ENCODE measurements at places on chromosomes 4 and X. TPM values are rescaled to one million over a fixed set of nuclear protein-coding genes. Genes with fewer than 3 reads are reported as not detected.

DNA sequence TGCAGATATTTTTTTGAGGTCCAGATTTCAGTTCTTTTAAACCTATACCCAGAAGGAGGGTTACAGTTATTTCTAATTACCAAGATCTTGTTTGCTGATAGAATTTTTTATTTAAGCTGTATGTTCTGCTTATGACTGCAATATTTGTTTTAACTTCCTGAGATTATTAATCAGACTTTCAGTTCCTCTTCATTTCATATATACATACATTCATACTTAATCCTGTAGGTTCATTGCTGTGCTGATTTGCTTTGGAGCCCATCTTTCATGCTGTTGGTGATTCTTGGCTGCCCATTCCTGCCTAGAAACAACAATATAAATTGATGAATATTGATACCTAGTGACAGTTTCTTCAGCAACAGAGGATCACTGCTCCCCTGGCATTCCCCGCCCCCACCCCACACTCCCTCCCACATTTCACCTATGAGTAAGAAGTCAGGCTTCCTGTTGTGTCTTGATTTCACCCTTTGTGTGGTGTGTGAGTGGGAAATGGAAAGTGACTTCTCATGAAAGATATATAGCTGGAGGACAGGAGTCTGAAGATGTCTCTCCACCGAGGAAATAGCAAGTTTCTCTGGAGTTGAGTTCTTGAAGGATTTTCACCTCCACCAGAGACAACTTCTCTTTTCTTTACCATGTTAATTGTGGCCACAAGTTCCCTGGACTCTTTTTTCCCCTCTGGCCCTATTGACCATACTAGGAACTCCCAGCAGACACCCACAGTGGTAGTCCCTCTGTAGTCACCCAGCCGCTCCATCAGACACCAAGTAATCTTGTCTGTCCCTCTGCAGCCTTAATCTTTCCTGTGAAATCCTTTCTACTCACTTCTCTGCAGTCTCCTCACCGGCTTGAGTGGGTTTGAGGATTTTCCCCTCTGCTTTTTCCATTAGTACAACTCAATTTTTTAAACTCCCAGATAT, 118.4 kb downstream of the ASB9 start:
- no peak for DNase-seq
- no peaks in the 10 kb centered on the region for H3K4me1 ChIP-seq
- no peaks in the 10 kb centered on the region for H3K27me3 ChIP-seq
- no peak overlapping the region for H3K4me3 ChIP-seq
- H3K36me3 ChIP-seq: no peaks in the 10 kb centered on the region

DNA sequence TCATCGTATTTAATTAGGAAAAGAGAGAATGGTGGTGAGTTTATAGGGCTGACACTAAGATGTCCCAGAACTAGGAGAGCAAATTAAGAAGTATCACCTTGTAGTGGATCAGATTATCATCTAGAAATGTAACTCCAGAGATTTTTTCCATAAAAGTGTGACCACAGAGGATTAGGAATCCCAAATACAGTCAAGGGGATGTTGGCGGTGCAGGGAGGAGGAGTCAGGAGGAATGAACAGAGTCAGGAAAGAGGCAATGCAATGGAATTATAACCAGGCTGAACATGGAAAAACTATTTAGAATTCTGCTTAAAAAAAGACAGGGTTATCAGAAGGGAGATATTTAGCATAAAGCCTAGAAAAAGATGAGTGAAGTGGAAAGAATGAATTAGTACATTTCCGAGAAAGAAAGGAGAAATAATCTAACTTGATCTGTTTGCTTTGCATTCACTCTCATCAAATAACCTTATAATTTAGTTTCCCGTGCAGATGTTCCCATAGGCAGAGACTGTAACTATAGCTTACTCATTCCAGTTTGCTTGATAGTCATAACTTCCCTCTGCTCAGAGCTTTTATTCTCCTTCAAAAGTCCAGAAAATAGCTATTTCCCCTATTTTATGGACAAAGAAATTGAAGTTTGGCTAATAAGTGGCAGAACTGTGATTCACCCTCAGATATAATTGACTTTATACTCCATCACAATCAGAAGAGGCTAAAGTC, 56.4 kb downstream of the SCFD2 start:
- no peak for DNase-seq
- no peaks in the 10 kb centered on the region for H3K4me1 ChIP-seq
- H3K4me3 ChIP-seq: no peak overlapping the region
- H3K36me3 ChIP-seq: no peaks in the 10 kb centered on the region
- no peaks in the 10 kb centered on the region for H3K27me3 ChIP-seq

DNA sequence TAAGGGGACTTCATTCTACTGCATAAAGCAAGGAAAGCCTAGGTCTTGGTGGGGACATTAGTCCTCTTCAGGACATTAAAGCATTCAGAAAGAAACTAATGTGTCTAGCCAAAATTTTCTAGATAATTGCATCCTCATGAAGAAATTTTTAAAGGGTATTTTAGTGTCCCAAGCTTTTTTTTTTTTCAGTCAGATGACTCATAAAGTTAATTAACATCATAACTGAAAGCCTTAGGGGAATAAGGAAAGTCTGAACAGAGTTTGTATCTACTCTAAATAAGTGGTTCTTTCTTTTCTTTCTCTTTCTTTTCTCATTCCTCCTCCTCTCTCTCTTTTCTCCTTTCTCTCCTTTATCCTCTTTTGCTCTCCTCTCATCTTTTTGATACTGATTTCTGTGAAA, 202.4 kb downstream of the ADAMTS3 start:
- no peaks in the 10 kb centered on the region for H3K27me3 ChIP-seq
- DNase-seq: no peak
- H3K27ac ChIP-seq: no peak overlapping the region
- H3K4me1 ChIP-seq: no peaks in the 10 kb centered on the region
- H3K4me3 ChIP-seq: no peak overlapping the region

GRCh38 chrX:133989490-133989889, 4.1 kb upstream of the GPC3 start:
- H3K4me1 ChIP-seq: no peaks in the 10 kb centered on the region
- no peak overlapping the region for H3K27ac ChIP-seq
- H3K36me3 ChIP-seq: no peaks in the 10 kb centered on the region
- peaks cover 10% of the 10 kb centered on the region for H3K27me3 ChIP-seq
- no peak for DNase-seq

GRCh38 chrX:70445951-70446350, 1.3 kb downstream of the DLG3 start:
- H3K4me3 ChIP-seq: no peak overlapping the region
- H3K27ac ChIP-seq: no peak overlapping the region
- H3K27me3 ChIP-seq: peaks cover 20% of the 10 kb centered on the region
- no peaks in the 10 kb centered on the region for H3K36me3 ChIP-seq

The RRH gene
- not detected for total RNA-seq

GRCh38 chr4:171629182-171629581, 184.0 kb upstream of the GALNTL6 start:
- no peaks in the 10 kb centered on the region for H3K4me1 ChIP-seq
- no peaks in the 10 kb centered on the region for H3K36me3 ChIP-seq
- no peak overlapping the region for H3K27ac ChIP-seq

GRCh38 chr4:170090352-170091052, 746 bp upstream of the AADAT start:
- DNase-seq: no peak
- no peaks in the 10 kb centered on the region for H3K36me3 ChIP-seq
- no peaks in the 10 kb centered on the region for H3K4me1 ChIP-seq
- peak overlapping the region; percentile 51 for H3K4me3 ChIP-seq

GRCh38 chrX:154539077-154539476, 7.6 kb downstream of the G6PD start:
- no peaks in the 10 kb centered on the region for H3K27me3 ChIP-seq
- DNase-seq: no peak
- H3K4me3 ChIP-seq: no peak overlapping the region
- H3K4me1 ChIP-seq: no peaks in the 10 kb centered on the region
- no peak overlapping the region for H3K27ac ChIP-seq

- H3K27ac ChIP-seq: peak overlapping the region; percentile 77
- H3K4me3 ChIP-seq: no peak overlapping the region
- peaks cover 3% of the 10 kb centered on the region for H3K4me1 ChIP-seq
- DNase-seq: peak; percentile 56
- H3K27me3 ChIP-seq: no peaks in the 10 kb centered on the region
Observed at GRCh38 chr4:39621582-39621981, 17.1 kb downstream of the SMIM14 start.

The ZNF827 gene
- total RNA-seq: 19.7 TPM

DNA sequence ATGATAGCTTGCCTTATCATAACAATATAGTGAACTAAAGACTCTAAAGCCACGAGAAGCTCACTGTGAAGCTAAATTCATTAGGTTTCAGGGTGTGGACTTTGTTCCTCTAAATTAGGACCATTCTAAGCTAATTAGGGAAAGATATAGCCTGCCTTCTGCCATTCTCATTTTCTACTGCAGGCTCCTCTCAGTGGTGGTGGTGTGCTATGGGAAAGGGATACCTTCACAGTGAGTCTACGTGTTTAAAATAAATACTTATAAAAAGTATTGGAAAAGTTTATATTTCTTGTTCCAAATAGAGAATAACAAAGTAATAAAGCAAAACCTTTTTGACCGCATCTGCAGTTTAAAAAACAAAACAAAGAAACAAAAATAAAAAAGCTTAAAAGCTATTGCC, 327.7 kb downstream of the PAPSS1 start:
- no peaks in the 10 kb centered on the region for H3K36me3 ChIP-seq
- H3K4me3 ChIP-seq: no peak overlapping the region
- no peak for DNase-seq

The FREM3 gene
- total RNA-seq: 0.05 TPM

DNA sequence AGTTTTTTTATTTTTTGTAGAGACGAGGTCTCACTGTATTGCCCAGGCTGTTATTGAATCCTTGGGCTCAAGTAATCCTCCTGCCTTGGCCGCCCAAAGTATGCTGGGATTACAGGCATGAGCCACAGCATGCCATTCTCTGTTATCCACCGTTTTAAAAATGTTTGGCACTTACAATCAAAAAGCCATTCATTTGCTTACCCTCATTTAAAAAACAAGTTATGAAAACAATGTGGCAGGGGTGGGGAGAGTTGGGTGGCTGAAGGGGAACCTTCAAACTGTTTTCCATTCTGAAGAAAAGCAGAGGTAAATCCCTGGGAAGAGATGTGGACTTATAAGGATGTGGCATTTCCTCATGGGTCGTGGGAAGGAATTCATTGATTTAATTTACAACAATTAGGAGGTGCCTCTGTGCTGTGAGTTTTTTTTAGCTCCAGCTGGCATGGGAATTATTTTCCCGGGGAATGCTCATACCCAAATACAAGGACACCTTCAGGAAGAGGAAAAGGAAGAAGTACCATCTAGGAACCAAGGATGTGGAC, 103.5 kb downstream of the MID1 start:
- no peak overlapping the region for H3K27ac ChIP-seq
- no peak overlapping the region for H3K4me3 ChIP-seq
- no peaks in the 10 kb centered on the region for H3K27me3 ChIP-seq
- no peak for DNase-seq
- no peaks in the 10 kb centered on the region for H3K36me3 ChIP-seq

DNA sequence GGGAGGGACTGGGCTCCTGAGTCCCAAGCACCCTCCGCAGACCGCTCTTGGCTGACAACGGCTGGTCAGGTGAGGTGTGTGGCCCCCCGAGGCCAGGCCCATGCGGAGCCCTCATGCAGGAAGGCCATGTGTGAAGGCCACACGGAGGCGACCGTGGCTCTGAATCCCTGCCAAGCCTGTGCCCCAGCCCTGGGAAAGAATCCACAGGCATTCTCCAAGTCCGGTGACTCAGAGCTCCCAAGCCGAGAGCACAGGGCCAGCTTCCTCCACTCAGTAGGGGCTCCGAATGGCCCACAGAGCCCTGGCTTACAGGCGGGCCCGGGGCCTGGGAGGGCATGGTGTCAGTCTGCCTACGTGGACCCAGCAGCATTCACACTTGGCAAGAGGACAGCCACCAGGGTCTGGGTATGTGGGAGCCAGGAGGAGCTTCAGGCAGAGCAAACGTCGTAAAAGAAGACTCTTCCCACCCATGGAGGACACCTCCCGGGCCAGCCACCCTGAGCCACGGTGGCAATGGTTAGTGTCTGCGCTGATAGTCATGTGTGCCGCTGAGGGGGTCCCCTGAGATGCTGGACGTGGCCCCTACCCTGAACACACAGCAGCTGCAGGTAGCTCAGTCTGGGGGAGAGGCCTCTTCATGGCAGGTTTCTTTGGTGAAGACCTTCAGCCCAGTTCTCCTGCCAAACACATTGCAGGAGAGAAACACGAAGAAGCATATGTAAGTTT, 105.7 kb downstream of the PSAPL1 start:
- H3K4me1 ChIP-seq: no peaks in the 10 kb centered on the region
- H3K27me3 ChIP-seq: no peaks in the 10 kb centered on the region
- no peaks in the 10 kb centered on the region for H3K36me3 ChIP-seq
- DNase-seq: no peak
- no peak overlapping the region for H3K4me3 ChIP-seq

The CETN2 gene
- total RNA-seq: 19.0 TPM

The GIMD1 gene
- not detected for total RNA-seq

GRCh38 chrX:21153503-21153902, 220.7 kb upstream of the CNKSR2 start:
- H3K36me3 ChIP-seq: no peaks in the 10 kb centered on the region
- no peak for DNase-seq
- H3K27me3 ChIP-seq: no peaks in the 10 kb centered on the region

The SYTL4 gene
- total RNA-seq: 30.4 TPM

DNA sequence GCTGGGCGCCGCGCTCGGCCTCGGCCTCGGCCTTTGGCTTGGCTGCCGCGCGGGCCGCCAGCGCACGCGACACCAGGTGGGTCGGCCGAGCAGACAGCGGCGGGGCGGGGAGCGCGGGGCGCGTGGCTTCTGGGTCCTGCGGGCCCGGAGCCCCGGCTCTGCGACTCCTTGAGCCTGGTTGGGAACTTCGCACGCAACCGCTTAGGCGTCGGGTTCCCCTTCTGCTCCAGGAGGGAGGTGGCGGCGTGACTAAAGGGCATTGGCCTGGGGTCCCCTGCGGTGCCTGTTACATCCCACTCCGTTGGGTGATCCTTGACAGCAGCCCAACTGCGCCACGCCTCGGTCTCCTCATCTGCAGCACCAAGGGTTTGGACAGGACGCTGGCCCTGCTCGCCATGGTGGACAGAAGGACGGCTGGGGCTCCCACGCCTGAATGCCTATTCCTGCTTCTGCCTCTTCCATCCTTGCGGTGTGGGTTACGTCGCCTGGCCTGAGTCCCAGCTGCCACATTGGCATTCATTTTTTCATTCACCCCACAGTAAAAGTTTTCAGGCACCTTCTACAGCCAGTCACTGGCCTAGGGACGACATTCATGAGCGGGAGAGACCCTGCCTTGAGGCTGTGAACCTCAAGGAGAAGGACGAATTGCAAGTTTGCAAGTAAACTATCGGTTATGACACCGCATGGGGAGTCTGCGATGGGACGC, 631 bp downstream of the EVC start:
- H3K27me3 ChIP-seq: no peaks in the 10 kb centered on the region
- H3K4me3 ChIP-seq: peak overlapping the region; percentile 23
- DNase-seq: no peak
- H3K4me1 ChIP-seq: no peaks in the 10 kb centered on the region
- no peaks in the 10 kb centered on the region for H3K36me3 ChIP-seq

The SPP1 gene
- 11.6 TPM for total RNA-seq

GRCh38 chr4:152081024-152081423, 320.2 kb upstream of the GATB start:
- no peaks in the 10 kb centered on the region for H3K27me3 ChIP-seq
- H3K4me1 ChIP-seq: no peaks in the 10 kb centered on the region
- H3K27ac ChIP-seq: no peak overlapping the region
- H3K4me3 ChIP-seq: no peak overlapping the region
- DNase-seq: no peak
- no peaks in the 10 kb centered on the region for H3K36me3 ChIP-seq

- H3K4me3 ChIP-seq: no peak overlapping the region
- no peak for DNase-seq
- no peak overlapping the region for H3K27ac ChIP-seq
- no peaks in the 10 kb centered on the region for H3K36me3 ChIP-seq
Observed at GRCh38 chr4:173231916-173232315, 63.3 kb downstream of the GALNT7 start.

GRCh38 chr4:27149541-27150212, 289.0 kb downstream of the STIM2 start:
- no peak overlapping the region for H3K4me3 ChIP-seq
- H3K36me3 ChIP-seq: no peaks in the 10 kb centered on the region
- H3K4me1 ChIP-seq: no peaks in the 10 kb centered on the region
- no peaks in the 10 kb centered on the region for H3K27me3 ChIP-seq
